Stimulated activated CD4-positive, alpha-beta T cell treated with anti-CD3 and anti-CD28 coated beads, Interleukin-15, amount 100 ng/mL, for 1 hour (primary cell): ENCODE measurements at places on chromosomes 1 and 21.

DNA sequence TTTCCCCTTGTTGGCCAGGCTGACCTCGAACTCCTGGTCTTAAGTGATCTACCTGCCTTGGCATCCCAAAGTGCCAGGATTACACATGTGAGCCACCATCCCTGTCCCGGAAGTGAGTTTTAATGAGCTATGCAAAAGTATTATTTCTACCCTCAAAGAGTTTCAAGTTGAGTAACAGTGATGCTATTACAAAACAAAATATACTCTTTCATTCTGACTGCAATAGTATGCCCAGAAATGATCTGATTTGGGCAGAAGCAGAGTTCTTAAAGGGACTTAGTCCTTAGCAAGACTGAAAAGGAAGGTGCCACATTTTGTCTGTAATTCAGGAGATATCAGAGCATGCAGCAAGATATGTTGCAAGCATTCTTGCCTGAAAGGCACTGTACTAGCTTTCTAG, 375.4 kb downstream of the NUF2 start:
- DNase-seq = no peak

DNA sequence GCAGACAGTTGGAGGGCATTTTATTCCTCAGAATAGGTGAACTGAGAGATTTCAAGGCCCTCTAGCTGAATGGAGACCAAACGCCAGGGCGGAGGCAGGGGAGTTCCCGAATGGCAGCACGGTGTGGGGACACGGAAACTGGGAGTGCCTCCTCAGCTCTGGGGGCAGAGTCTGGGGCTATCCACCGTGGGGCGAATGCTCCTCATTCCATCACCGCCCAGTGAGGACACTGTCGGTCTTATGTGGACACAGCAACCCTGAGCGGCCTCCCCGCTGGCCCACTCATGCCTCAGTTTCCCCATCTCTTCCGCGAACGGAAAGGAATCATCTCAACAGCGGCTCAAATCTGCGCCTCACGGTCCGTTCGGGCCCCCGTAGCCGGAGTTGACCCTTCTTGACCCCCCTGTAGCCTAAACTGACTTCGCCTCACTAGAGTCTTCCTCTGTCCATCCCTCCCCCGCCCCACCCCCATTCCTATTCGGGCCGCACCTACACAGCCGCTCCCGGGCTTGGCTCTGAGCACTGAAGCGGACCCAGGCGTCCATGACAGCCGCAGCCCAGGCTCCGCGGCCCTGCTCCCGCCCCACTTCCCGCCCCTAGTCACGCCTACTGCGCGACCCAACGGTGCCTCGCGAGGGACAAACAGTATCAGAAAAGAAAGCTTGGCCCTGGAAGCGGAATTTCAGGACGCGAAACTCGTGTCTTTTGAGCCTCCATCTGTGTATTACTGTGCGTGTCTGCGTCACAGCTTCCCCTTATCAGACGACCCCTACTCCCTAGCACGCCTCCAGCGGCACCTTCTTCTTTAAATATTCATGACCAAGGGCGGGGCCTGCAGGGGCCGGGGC, at the start of gene PEX11B:
PEX11B (minus strand) TSS at position 574 of the 848 bp plus-strand sequence; CDS start at position 545, 29 bp downstream.
- DNase-seq = peak; percentile 90

- DNase-seq = no peak
Measured at GRCh38 chr1:244439391-244440032, 12.2 kb downstream of the ADSS2 start.

GRCh38 chr1:230851291-230851691, 17.0 kb downstream of the C1orf198 start:
- no peak for DNase-seq

GRCh38 chr1:6269720-6270400, 9.0 kb upstream of the GPR153 start:
- DNase-seq = no peak

DNA sequence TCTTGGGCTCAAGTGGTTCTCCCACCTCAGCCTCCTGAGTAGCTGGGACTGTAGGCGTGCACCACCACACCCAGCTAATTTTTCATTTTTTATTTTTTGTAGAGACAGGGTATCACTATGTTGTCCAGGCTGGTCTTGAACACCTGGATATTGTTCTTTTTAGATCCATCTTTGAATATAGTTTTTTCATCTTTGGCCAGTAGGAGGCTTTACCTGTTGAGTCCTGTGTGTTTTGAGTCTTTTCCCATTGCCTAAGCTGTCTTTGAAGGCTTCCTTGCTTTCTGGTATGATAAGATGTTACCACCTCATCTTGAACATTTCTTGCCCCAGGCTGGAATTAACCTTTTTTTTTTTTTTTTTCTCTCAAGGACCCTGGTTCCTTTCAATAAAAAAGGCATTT, 387.8 kb upstream of the RUNX1 start:
- no peak for DNase-seq

DNA sequence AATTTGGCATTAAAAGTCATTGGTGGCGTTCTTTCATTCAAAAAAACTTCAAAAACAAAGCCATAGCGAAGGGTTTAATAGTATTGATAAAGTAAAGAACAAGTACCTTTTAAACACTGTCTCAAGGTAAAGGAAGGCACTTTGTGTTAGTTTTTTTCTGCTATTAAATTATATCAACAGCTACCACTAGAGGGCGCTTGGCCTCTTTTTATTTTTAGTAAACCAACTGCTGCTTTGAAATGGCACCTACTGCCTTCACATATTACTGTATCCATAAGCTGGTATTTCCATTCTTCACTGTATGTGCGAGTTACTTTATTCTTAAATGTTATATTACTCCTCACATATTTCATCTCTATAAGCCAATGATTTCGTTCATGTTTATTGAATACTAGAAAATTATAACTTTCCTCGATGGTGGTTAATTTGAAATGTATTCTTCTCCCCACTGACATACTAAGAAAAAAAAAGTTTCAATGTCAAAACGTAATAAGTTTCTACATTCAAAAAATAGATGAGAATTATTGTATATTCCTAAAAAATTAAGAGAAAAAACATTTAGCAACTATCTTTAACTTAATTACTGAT, 125.7 kb upstream of the CXADR start:
- no peak for DNase-seq

- DNase-seq = no peak
Measured at GRCh38 chr1:37041483-37041882, 7.2 kb upstream of the GRIK3 start.

GRCh38 chr1:97942161-97943123, 21.6 kb upstream of the DPYD start:
- DNase-seq = no peak

DNA sequence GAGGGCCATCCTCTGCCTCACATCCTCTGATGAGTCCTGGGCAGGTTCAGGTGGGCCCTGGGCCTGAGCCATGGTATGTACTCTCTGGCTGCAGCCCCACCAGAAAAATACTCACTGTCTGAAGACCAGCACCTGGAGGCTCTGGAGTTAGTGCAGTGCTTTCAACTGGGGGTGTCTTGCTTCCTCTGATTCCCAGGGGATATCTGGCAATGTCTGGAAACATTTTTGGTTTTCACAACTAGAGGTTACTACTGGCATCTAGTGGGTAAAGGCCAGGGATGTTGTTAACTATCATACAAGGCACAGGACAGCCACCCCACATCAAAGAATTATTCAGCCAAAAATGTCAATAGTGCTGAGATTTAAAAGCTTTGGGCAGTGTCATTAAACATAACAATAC, 152.7 kb downstream of the HIVEP3 start:
- DNase-seq = no peak

DNA sequence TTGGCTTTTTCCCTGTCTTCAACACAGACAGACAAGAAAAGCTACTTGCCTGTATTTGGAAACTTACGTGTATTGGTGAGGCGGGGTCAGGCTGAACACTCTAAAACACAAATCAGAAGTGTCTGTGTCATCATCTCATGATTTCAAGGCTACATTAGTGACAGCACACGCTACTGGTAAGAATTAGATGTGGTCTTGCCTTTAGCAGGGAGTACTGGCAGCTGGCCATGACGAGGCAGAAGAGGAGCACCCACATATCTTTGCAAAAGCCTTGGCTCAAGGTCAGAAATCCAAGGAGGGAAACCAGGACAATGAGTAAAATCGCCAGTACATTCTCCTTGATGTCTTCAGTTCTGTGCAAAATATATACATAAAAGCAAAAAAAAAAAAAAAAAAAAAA, 77.7 kb downstream of the PCNX2 start:
- no peak for DNase-seq

- DNase-seq = no peak
Measured at GRCh38 chr1:37398096-37398495, 76.3 kb upstream of the ZC3H12A start.

DNA sequence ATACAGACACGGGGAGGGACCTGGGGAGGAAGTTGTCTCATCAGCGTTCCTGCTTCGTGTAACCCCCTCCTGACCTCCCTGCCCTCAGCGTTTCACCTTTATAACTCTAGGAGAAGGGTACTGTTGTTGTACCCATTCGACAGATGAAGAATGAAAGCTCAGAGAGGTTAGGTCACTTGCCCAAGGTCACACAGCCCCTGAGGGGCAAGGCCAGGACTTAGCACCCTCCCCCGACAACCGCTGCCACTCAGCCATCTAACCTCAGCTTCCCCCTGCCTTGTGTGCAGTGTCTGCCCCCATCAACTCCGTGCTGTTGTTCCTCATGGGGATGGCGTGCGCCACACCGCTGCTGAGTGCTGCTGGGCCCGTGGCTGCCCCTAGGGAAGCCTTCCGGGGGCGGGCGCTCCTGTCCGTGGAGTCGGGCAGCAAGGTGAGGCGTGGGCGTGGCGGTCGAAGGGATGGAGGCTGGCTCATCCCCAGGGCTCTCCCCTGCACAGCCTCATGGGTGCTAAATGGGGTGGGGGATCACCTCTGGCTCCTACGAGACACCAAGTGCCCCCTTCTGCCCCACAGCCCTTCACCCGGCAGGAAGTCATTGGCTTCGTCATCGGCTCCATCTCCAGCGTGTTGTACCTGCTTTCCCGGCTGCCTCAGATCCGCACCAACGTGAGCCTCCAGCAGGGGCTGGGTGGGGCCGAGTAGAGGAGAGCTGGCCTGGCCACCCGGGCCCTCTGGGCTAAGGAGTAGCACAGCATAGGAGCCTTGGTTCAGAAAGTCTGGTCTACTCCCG, 14.0 kb downstream of the SLC66A1 start:
- no peak for DNase-seq

GRCh38 chr1:58773406-58773840, 10.4 kb downstream of the JUN start:
- no peak for DNase-seq

- DNase-seq = no peak
Measured at GRCh38 chr1:3625151-3625907, 514 bp downstream of the TPRG1L start.

DNA sequence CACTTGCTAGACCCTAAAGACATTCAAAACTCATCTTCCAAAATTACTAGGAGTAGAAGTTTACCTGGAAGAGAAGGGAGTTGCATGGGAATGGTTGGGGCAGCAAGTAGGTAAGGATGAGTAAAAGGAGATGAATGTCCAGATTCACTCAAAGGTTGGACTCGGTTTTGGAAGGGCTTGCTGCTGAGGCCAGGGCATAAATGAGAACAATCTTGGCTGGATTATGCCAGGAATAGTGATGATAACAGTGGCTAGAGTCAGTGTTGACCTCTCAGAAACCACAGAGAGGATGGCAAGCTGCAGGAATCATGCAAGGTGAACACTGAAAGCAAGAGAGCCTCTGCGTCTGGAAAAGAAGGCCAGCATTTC, 43.4 kb downstream of the C8A start:
- no peak for DNase-seq

DNA sequence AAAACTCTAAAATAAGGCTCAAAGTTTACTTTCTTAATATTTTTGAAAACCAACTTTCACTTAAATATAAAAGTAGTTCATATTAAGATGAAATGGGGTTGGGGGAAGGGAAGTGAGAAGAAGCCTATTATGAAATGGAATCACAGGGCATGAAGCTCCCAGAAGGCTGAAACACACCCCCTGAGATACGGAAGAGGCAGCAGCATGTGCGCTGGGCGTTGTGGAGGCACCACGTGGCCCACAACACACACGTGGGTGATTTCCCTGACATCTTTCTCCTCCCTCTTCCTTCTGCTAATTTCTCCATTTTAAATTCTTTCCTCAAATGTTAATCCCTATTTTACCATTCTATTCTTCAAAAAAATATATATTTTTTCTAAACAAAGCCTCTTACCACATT, 35.6 kb upstream of the SEC16B start:
- no peak for DNase-seq

- DNase-seq = no peak
Measured at GRCh38 chr1:203458078-203458477, 17.5 kb upstream of the PRELP start.

GRCh38 chr1:9302745-9303524, 10.2 kb downstream of the SPSB1 start:
- DNase-seq = no peak

- DNase-seq = no peak
Measured at GRCh38 chr21:45303091-45303615, 15.5 kb upstream of the POFUT2 start.

DNA sequence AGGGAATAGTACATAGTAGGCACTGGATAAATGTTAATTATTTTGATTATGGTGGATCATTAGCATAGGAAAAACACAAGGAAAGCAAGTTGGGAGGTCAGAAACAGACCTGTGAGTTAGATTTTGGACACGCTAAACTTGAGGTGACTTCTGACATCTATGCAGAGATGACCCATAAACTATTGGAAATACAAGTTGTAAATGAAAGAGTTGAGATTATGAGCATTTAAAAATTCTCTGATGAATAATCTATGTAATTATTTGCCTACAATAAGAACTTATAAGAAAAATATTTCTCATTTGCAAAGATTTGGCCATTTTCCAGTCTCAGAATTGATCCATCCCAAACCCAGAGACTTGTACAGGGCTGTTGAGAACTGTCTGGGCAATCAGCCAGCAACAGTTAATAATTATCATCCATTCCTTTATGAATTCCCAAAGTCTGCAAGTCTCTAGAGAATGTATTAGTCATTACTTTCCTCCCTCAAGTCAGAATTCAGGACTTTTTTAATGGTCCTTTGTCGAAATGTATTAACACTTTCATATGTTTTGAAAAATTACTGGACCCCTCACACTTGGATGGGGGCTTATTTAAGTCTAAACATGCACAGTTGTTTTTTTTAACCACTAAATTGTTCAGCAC, 19.4 kb upstream of the SLAMF6 start:
- DNase-seq = no peak

DNA sequence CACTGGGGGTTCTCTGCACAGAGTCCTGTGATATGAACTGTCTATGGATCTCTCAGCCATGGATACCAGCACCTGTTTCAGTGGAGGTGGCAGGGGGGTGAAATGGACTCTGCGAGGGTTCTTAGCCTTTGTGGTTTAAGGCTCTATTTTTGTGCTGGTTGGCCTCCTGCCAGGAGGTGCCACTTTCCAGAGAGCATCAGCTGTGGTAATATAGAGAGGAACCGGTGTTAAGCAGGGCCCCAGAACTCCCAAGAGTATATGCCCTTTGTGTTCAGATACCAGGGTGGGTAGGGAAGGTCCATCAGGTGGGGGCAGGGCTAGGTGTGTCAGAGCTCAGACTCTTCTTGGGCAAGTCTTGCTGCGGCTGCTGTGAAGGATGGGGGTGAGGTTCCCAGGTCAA, 330.0 kb upstream of the PLD5 start:
- DNase-seq = no peak
